ENCODE measurements at places on chromosomes 4 and X.

- no peak for DNase-seq
Measured at GRCh38 chr4:76882630-76883029, 15.3 kb downstream of the SOWAHB start.

GRCh38 chrX:151789179-151789800, 54.7 kb downstream of the CNGA2 start:
- DNase-seq = no peak

DNA sequence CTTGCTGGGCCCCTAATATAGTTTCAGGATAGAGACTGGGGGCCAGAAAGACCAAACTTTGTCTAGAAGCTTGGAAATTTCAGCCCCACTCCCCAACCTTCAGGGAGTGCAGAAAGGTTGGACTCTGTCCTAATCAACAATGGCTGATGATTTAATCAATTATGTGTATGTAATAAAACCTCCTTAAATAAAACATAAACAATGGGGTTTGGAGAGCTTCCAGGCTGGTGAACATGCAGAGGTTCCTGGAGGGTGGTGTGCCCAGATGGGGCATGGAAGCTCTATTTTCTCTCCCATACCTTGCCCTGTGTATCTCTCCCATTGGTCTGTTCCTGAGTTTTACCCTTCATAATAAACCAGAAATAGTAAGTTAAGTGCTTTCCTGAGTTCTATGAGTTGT, 174.2 kb downstream of the GC start:
- DNase-seq = no peak

DNA sequence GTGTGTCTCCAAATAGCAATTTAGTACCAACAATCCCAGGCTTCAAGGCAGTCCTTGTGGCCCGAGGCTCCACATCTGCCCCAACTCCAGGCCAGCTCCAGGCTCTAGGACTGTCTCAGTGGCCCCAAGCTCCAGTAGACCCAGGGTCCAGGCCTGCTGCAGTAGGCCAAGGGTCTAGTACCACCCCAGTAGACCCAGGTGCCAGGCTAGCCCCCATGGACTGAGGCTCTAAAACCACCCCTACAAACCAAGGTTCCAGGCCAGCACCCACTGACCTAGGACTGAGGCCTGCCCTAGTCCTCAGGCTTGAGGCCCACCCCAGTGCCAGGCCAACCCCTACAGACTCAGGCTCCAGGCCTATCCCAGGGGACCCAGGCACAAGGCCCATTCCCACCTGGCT, 191.6 kb downstream of the DLG3 start:
- no peak for DNase-seq

DNA sequence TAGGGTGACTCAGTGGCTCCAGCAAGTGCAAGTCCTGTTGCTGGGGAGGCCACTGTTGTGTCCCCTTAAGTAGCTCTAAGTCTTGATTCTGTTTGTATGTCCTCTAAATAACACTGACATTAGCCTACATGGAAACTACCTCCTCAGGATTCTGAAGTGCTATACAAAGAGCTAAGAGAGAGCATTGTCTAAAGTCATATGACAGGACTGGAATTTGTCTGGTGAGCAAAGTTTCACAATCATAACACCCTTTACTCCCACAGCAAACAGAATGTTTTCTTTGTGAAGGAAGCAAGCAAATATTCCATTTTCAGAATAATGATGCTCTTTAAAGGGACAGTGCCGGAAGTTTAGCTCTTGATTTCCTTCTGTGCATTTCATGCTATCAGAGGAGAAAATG, 23.4 kb upstream of the CT47A1 start:
- DNase-seq = no peak

DNA sequence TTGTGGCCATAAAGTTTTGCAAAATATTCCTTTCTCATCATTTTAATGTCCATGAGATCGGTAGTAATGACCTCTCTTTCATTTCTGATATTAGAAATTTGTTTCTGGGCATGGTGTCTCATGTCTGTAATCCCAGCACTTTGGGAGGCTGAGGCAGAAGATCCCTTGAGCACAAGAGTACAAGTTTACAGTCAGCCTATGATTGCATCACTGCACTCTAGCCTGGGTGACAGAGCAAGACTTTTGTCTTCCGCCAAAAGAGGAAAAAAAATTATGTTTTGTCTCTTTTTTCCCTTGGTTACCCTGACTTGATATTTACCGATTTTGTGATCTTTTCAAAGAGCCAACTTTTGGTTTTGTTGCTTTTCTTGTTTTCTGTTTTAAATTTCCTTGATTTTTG, 10.8 kb upstream of the NKAP start:
- no peak for DNase-seq

- DNase-seq = no peak
Measured at GRCh38 chr4:101366331-101366730, 19.0 kb upstream of the PPP3CA start.

DNA sequence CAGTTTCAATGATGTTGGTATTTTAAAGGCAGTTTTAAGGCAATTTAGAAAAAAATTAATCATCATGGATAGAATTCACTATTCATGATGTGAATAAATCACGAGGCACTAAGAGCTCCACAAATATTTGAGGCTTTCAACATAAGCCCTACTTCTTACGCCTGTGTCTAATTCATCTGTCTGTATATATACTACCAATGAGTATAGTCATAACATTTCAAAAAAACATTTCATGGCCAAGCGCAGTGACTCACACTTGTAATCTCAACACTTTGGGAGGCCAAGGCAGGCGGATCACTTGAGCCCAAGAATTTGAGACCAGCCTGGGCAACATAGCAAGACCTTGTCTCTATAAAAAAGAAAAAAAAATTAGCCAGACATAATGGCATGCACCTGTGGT, 56.5 kb downstream of the FBXL5 start:
- no peak for DNase-seq

DNA sequence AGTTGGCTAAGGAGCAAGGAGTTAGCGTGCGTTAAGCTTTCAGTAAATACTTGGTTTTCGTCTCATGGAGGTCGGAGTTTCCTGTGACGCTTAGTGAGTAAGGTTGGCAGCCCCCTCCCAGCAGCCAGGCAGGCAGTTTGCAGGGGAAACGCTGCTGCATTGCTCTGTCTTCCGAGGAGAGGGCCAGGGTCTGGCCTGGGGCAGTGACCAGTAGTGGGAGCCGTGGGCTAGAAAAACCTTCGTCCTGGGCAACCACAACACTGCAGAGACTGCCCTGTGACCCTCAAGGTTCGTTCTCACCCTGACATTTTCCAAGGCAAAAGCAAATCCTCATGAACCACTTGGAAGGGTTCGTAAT, 432 bp downstream of the TMEM175 start:
- no peak for DNase-seq

GRCh38 chr4:89447543-89447942, 139.9 kb upstream of the GPRIN3 start:
- no peak for DNase-seq

GRCh38 chr4:156954587-156954986, 17.0 kb downstream of the PDGFC start:
- DNase-seq = no peak

DNA sequence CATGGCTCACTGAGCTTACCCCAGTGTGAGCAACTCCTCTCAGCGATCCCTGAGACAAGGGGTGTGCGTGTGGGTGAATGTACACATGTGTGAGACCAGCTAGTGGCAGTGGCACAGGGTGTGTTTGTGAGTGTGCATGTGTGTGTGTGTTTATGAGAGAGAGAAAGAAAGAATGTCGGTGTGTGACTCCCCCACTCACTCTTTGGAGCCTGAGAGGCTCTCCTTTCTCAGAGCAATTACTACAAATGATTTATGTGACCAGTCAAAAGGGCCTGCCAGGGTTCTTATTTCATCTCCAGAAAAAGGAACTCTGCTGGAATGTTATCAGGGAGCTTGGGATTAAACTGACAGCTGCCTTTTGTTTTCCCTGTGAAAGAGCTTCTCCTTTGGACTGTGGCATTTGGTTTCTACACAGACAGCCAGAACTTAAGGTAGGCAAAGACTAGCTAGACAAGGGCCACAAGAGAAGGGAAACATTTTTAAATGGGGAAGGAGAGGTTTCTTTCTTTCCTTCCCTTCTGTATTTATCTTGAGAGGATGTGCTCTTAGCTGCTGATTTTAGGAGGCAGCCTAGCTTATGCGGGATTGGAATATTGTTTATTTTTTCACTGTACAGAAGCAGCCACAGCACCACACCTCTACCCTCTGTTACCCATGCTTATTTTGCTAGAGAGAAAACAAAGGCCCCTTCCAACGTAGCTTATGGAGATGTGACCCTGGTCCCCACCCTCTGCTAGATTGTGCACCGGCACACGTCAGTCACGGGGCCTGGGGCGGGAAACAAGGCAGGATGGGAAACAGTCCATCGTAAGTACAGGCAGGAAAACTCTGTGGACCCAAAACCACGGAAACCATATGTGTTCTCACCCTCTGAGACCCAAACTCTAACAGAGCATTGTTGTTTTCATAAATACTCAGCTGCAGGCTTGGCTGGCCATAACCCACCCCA, 143.5 kb downstream of the MGST2 start:
- no peak for DNase-seq

DNA sequence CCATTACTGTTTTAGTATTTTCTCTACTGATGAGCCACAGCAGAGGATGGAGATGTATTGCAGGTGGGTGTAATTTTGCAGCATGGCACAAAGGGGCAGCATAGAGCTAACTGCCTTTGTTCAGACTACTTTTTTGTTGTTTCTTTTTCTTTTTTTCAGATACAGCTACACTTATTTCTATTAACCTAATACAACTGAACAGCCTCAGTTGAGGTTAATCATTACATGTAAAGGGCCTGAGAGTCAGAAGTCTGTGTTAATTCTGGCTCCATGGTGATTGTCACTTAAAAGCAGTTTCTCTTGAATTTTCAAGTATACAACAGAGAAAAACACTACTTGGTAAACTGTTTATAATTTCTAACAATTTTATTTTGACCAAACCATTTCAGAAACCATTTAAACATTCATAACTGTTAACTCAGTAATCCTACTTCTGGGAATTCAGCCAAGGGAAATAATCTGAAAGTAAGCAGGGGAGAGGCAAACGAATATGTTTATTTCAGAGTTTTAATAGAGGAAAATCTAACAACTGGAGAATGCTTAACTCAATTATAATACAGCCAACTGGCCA, 13.9 kb upstream of the PPEF2 start:
- DNase-seq = no peak

DNA sequence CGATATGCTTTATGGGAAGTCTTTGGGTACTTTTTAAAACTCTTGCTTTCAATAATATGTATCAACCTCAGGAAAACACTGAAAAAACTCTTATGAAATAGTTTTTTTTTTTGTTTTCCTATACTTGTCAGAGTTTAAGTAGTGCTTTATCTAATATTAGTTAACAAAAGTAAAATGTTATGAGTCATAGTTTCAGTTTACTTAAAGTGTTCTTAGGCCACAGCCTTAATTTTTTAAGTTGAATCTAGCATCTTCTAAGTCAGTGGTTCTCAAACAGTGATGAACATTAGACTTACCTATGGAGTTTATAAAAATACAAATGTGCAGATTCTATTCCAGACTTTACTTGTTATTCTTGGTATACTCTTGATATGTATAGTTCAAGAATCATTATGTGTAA, 26.3 kb upstream of the ADGRL3 start:
- no peak for DNase-seq

- DNase-seq = no peak
Measured at GRCh38 chrX:57596109-57596508, 4.3 kb downstream of the ZXDB start.

GRCh38 chr4:172232966-172233365, 419.8 kb downstream of the GALNTL6 start:
- DNase-seq = no peak

GRCh38 chr4:109005523-109005922, 242.7 kb upstream of the ETNPPL start:
- no peak for DNase-seq

DNA sequence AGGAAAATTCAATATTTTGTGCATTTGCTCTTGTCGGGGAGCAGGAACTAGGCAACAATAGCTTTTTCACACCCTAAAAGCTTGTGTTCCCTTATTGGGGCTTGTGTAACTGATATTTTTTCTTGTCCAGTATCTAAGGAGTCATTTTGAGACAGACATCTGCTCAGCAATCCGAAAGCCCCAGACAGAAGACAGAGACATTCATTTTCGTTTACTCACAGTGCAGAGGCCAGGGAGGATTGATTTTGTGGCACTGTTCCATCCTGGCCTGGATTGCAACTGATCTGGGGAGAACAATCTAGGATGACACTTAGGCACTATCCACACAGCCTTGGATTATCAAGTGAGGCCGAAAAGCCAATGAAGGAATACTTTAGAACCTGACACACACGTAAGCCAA, 27.4 kb upstream of the PLAC1 start:
- DNase-seq = no peak

GRCh38 chr4:22485737-22486136, 30.1 kb downstream of the ADGRA3 start:
- no peak for DNase-seq

DNA sequence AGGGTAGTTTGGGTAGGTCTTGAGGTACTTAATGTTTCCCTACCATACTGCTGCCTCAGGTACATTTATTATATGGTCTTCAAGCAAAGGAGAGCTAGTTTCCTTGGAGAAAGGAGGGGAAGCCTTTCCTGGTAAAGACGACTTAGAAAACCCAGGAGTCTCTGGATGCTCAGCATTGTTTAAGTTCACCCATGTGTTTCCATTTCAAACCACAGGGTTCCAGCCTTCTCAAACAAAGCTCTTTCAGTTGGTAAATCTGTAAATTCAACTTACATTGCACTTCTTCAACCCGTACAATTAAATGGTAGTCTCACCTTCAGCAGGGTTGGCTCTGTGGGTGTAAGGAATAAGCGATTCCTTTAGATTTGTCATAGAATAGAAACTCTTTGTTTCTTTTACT, 111.9 kb upstream of the UNC5C start:
- no peak for DNase-seq

DNA sequence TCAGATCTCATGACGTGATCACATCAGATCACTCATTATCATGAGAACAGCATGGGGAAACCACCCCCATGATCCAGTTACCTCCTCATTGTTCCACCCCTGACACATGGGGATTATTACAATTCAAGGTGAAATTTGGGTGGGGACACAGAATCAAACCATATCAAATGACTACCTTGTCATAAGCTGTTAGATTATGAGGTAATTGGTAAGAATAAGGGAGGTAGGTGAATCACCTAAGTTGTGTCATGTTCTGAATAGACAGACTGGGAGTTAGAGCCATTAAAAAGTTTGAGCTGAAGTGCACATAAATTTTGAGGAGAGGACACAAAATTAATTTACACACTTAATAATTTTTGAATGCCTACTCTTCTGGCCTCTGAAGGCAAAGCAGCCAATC, 24.7 kb downstream of the SLC9B1 start:
- no peak for DNase-seq

DNA sequence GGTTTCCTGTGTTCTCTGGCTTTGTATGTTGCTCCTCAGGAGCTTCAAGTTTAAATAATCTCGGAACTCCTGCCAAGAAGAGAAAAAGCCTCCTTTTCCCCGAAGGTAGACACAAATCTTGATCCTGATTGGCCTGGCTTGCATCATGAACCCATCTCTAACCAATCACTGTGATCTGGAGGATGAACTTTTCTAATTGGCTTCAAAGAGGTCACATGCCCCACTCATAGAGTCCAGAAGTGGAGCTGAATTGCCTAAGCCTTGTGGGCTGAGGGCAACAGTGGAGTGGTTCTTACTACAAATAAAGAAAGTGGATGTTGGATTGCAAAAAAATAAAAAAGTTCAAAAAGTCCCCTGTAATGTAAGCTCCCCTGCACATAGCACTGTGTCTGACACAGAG, 245.9 kb downstream of the MID1IP1 start:
- DNase-seq = no peak
